Left renal pelvis (tissue), 4 donors: ENCODE measurements at places on chromosomes 1 and 21. TPM values are rescaled to one million over a fixed set of nuclear protein-coding genes. Genes with fewer than 3 reads are reported as not detected.

C1orf94 gene
- polyA plus RNA-seq: not detected

PDE9A gene
- 38.0 TPM for polyA plus RNA-seq

CFAP107 gene
- polyA plus RNA-seq: 1.7 TPM

ELAPOR1 gene
- polyA plus RNA-seq: 1.6 TPM

CELA2A gene
- not detected for polyA plus RNA-seq

SLC25A24 gene
- polyA plus RNA-seq: 75.9 TPM

NHLH2 gene
- not detected for polyA plus RNA-seq

FMO1 gene
- polyA plus RNA-seq: 182 TPM

OVAAL gene
- polyA plus RNA-seq: not detected

NSL1 gene
- 43.7 TPM for polyA plus RNA-seq

IGSF9 gene
- polyA plus RNA-seq: 11.4 TPM

IGSF21 gene
- 0.52 TPM for polyA plus RNA-seq

LYPD8 gene
- not detected for polyA plus RNA-seq

ZNF644 gene
- polyA plus RNA-seq: 61.6 TPM

FAM72B gene
- polyA plus RNA-seq: 3.9 TPM

L1TD1 gene
- polyA plus RNA-seq: 6.5 TPM

LAD1 gene
- polyA plus RNA-seq: 32.4 TPM

FAM151A gene
- polyA plus RNA-seq: 35.5 TPM

SNX27 gene
- polyA plus RNA-seq: 23.4 TPM

MTMR11 gene
- 27.8 TPM for polyA plus RNA-seq

PCSK9 gene
- polyA plus RNA-seq: 11.8 TPM

ZBTB17 gene
- polyA plus RNA-seq: 40.9 TPM

KCNA3 gene
- 0.22 TPM for polyA plus RNA-seq

AQP10 gene
- 0.41 TPM for polyA plus RNA-seq
